ENCODE measurements at places on chromosomes 4 and X.

- peak; percentile 53 for DNase-seq
Measured at GRCh38 chrX:2502668-2503519, 2.1 kb upstream of the DHRSX start.

- no peak for DNase-seq
Measured at GRCh38 chr4:138925495-138925894, 90.1 kb upstream of the NOCT start.

- no peak for DNase-seq
Measured at GRCh38 chrX:44096666-44097065, 123.5 kb upstream of the NDP start.

DNA sequence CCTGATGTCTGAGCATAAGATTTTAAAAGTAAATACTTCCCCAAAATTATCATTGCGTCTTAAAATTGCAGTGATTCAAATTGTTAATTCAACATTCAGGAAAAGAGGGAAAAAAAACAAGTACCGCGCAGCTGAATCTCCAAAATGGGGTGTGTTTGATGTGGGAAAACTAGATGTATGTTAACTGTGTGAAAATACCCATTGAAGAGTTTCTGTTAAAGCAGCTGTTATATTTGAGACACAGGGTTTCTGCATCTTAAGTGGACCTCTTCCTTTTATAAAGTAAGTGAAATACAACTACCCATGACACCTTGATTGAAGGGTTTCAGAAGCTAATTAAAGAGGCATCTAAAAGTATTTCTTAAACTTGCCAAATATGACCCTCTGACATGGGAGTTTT lies 1186.1 kb downstream of the NLGN4X start:
- no peak for DNase-seq

GRCh38 chr4:41132055-41132683 lies 82.2 kb downstream of the APBB2 start:
- DNase-seq, result no peak

DNA sequence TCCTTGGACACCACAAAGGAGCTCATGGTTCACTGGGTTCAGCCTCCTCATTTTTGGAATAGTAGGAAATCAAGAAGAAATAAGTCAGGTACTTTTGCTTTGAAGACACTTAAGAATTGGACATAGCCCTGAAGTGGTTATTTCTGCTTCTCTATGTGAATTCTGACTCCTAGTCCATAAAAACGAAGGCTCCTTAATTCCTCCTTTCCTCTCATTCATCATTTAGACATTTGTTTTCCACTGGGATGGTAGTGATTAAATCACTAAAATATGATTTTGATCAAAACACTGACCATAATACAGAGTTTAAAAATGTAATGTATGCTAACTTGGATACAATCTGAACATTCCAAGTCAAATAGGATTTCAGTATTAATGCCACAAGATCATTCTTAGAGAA lies 34.7 kb upstream of the CYP2U1 start:
- DNase-seq, result no peak

DNA sequence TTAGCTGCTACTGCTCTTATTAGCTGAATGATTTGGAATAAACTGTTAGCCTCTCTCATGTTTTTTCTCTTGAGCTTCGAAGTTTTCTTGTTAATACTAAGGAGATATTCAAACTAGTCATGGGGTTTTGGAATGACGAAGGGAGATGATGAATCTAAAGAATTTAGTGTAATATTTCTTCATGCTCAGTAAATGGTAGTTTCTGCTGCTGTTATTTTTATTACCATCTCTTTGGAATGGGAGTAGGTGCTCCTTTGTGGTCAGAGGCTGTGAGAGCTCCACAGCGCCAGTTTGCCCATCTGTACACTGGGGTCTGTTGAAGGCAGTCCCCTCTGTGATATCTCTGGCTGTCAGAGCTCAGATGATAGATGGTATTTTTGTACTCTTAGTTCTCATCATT lies 33.7 kb downstream of the HTT start:
- no peak for DNase-seq

DNA sequence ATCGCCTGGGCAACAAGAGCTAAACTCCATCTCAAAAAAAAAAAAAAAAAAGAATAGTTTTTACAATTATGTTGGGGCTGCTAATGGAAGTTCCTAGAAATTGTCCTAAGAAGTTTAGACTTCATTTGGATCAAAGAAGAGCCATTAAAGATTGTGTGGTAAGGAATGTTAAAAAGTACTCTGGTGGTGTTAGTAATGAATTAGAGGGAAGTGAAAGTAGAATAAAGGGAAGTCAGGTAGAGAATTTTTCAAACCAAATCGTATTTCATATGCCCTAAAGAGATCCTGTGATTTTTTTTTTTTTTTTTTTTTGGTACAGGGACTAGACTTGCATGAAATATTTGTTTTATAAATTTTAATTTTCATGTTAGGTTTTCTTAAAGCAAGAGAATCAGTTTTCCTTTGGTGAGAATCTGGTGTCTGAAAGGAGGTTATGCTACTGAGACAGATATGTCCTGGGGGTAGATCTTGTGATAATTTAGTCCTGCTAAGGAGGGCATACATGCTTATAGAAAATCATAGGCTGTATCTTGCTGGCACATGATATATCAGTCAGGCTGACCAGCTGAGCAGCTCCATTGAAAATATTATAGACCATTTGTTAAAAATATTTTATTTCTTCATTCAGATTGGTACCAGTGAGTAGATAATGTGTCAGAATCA lies 10.7 kb downstream of the SEC24B start:
- peak; percentile 5 for DNase-seq

GRCh38 chr4:130186931-130187330 lies 1091.0 kb downstream of the C4orf33 start:
- no peak for DNase-seq

DNA sequence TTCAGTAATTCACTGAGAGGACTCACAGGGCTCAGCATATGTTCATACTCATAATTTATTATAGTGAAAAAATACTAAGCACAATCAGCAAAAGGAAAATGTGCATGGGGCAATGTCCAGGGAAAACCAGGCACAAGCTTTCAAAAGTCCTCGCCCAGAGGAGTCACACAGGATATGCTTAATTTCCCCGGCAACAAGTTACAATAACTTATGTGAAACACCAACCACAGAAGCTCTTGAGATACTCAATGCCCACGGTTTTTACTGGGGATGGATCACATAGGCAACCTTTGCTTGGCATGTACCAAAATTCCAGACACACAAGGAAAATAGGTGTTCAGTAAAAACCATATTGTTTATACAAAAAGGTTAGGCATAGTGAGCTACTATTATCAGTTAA lies 38.5 kb upstream of the STPG2 start:
- DNase-seq, result peak; percentile 53

DNA sequence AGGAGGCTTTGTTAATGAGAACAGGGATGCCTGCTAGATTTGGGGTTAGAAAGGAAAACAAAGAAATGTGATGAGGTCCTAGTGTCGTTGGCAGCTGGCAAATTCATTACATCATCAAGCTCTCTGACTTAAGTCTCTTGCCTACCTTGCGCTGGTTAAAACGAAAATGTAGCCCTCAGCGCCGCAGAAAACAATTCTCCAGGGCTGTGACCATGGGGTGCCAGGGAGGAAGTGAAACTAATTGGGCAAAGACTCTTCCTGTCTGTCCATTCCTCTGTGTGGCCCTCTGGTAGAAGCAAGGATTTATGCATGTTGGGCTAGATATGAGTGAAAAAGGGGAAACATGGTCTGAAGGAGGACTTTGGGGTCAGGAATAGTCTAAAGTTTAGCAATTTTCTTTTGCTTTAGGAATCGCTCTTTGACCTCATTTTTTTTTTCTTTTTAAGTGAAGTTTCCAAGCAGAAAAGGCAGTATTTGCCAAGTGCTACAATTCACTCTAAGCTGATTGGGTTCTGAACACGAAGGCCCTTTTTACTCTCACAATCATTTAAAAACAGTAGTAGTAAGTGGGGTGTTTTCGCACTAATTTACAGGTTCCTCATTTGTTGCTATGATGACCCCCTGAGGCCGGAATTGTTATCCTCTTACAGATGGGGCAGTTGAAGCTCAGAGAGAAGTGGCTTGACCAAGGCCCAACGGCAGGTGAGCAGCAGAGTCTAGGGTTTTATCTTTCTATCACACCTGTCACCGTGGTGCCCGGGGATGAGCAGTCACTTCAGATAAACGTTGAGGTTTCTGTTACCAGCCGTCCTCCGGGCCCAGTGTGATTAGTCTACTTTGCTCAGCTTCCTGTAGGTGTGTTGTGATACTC lies 27.3 kb upstream of the CHRNA9 start:
- DNase-seq, result no peak

GRCh38 chr4:121248747-121249146 lies 84.6 kb upstream of the TNIP3 start:
- no peak for DNase-seq

GRCh38 chr4:188127214-188127874 lies 11.9 kb upstream of the TRIML1 start:
- peak; percentile 77 for DNase-seq

GRCh38 chr4:127400276-127400675 lies 232.5 kb upstream of the INTU start:
- no peak for DNase-seq

- peak; percentile 39 for DNase-seq
Measured at GRCh38 chr4:37666625-37667071, 19.5 kb downstream of the RELL1 start.

- no peak for DNase-seq
Measured at GRCh38 chr4:1640190-1640589, 43.9 kb downstream of the FAM53A start.

DNA sequence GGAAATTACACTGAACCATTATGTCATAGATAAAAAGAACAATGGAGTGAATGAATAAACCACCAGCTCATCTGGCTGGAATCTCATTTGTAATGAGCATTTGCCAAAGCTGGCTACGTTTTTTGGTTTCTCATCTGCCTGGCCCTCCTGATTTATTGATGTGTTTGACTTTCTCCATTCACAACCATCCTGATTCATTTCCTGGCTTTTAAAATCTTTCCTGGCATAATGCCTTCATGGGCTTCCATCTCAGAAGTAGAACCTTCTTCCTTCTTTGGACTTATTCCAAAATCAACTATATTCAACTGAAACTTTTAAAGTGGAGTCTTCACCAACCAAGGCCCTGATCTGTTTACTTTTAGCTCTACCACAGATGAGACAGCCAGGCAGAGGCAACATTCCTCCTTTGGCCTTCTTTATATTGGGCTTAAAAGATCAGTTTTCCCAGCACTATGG lies 36.0 kb upstream of the ARSJ start:
- no peak for DNase-seq

- no peak for DNase-seq
Measured at GRCh38 chrX:34918091-34918736, 24.4 kb upstream of the FAM47B start.

DNA sequence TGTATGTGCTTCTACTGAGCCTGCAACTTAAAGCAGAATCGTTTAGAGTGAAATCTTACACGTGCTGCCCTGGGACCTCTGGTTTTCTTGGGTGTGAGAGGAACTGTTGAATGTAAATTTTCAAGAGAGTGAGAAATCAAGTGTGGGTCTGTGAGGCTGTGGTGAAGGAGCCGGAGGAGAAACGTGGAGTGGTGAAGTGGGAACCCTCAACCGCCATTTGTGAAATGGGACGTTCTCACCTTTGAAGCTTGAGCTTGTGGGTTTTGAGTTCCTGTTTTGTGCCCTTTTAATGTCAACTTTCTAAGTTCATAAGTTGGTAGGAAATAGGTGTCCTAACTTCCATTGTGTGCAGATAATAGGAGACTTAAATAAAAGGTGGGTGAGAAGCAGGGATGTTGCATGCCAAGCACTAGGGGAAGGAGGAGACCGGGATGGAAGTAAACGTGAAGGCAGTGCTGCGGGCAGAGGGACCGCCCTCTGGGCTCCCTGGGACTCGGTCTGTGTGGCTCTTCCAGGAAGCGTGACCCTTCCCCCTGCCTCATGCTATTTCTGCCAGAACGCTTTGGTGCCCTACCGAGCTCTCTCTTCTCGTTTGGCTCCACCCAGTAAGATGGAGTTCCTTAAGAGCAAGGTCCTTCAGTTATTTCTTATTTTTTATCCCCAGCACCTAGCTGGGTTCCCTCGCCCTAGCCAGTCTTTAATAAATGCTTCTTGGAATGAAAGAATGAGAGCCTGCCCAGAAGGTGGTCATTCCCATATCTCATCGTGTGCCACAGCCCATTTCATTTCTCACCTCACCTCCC lies 56.0 kb downstream of the TMEM131L start:
- DNase-seq, result no peak

- no peak for DNase-seq
Measured at GRCh38 chr4:171981185-171981584, 168.0 kb downstream of the GALNTL6 start.

DNA sequence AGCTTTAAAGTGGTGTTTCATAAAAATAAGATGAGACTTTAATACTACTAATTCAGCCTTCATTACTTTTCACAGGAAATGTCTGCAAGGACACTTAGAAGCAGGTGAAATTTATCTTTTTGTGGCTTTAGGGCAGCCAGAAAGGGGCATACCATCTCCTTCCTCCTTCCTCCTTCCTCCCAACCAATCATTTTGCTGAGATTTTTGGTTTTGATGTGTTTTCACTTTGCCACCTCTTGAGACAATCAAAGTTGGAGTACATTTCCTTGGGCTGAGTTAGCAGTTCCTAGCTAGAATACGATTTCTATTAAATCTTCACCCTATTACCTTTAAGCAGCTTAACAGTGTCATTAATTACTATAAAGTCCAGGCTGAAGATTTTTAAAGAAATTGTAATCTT lies 5.1 kb upstream of the NDST3 start:
- no peak for DNase-seq

- DNase-seq, result no peak
Measured at GRCh38 chr4:85952972-85953650, 406.7 kb downstream of the MAPK10 start.

- peak; percentile 82 for DNase-seq
Measured at GRCh38 chrX:154515966-154516655, at the start of gene FAM3A. Gene FAM3A, minus strand, starts transcription at chrX:154516232. Its CDS starts 460 bp downstream, at chrX:154515772.

GRCh38 chr4:104351706-104352105 lies 143.0 kb downstream of the CXXC4 start:
- no peak for DNase-seq

DNA sequence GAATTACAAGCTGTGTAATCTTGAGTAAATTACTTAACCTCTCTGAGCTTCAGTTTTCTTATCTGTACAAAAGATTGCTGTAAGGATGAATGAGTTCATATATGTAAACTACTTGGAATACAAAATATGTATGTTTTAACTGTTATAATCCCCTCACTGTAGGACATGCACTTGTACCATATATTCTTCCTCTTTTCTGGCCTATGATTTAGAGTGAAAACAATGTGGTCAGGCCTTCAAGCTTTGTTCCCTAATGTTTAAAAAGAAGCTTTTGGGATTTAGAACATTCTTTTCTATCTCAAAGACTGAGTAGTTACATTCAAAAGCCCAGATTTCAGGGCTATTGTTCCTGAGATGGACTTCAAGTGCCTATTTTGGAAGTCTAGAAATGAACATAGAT lies 26.7 kb upstream of the GPRIN3 start:
- no peak for DNase-seq

- DNase-seq, result no peak
Measured at GRCh38 chr4:137312257-137312656, 220.0 kb downstream of the PCDH18 start.

DNA sequence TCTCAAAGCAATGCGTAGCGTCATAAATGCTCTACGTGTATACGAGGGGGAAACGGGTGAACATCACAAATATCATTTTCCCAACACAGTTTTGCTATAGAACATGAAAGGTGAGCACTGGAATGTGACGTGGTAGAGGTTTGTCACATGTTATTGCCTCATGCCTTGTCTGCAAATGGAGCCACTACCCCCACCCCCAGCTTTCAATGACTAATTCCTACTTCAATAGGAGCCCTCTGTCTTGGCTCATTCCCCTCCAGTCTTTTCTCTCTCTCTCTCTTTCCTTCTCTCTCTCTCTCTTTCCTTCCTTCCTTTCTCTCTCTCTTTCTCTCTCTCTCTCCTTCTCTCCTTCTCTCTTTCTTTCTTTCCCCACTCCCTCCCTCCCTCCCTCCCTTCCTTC lies 127.0 kb downstream of the STOX2 start:
- no peak for DNase-seq

GRCh38 chr4:64359489-64359888 lies 49.8 kb downstream of the TECRL start:
- DNase-seq, result no peak
